Iris pigment epithelial cell (primary cell): ENCODE measurements at places on chromosomes 2 and 18.

- DNase-seq: no peak
Observed at GRCh38 chr2:21268197-21268877, 144.6 kb downstream of the TDRD15 start.

GRCh38 chr2:239261356-239261755 lies 139.5 kb downstream of the HDAC4 start:
- DNase-seq: no peak

GRCh38 chr2:182826064-182826463 lies 40.4 kb downstream of the FRZB start:
- DNase-seq: no peak

- no peak for DNase-seq
Observed at GRCh38 chr18:55857409-55857808, 269.4 kb upstream of the TCF4 start.
